Amniotic stem cell (primary cell): ENCODE measurements at places on chromosomes 3 and 15.

- DNase-seq: no peak
Measured at GRCh38 chr15:33132233-33132580, 62.3 kb downstream of the FMN1 start.

- no peak for DNase-seq
Measured at GRCh38 chr3:192870822-192871221, 46.8 kb downstream of the MB21D2 start.

DNA sequence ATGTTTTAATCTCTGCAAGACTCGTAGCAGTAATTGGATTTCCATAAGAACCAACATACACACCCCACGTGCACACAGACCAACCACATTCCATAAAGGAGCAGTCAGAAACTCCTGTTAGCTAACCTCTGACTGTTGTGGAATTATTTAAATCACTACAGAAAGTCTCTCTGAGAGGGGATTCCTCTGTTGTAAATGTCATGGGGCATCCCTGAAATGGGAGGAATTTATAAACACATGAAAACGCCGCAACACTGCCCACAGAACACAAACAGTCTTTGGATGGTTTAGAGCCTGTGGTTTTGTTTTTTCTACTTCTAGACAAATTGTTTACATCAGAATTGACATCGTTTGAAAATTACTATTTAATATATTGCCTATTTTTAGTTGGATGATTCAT lies 740.1 kb upstream of the GRM7 start:
- no peak for DNase-seq

- no peak for DNase-seq
Measured at GRCh38 chr3:12316253-12316652, 27.4 kb downstream of the PPARG start.

DNA sequence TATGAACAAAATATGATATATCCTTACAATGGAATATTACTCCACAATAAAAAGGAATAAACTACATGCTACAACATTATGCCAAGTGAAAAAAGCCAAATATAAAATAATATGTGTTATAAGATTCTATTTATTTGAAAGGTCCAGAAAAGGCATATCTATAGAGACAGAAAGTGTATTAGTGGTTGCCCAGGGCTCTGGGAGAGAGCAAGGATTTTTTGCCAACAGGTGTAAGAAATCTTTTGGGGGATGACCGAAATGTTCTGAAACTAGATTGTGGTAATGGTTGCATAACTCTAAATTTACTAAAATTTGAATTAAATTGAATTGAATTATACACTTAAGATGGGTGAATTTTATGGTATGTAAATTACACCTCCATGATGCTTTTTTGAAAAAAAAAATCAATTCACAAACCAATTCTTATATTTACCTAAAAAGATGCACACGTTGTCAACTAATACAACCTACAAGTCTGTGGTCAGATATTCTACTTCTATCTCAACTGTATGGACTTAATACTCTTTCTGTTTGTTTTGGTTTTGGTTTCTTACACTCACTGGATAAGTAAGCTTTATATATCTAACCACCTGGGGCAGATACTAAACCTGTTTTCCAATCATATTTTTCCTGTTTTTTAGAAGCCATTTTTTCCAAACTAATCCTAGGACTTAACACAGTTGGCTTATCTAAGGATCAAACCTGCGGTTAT lies 75.8 kb downstream of the FBN1 start:
- no peak for DNase-seq

GRCh38 chr15:81111510-81112470 lies 22.3 kb upstream of the CFAP161 start:
- DNase-seq: no peak

DNA sequence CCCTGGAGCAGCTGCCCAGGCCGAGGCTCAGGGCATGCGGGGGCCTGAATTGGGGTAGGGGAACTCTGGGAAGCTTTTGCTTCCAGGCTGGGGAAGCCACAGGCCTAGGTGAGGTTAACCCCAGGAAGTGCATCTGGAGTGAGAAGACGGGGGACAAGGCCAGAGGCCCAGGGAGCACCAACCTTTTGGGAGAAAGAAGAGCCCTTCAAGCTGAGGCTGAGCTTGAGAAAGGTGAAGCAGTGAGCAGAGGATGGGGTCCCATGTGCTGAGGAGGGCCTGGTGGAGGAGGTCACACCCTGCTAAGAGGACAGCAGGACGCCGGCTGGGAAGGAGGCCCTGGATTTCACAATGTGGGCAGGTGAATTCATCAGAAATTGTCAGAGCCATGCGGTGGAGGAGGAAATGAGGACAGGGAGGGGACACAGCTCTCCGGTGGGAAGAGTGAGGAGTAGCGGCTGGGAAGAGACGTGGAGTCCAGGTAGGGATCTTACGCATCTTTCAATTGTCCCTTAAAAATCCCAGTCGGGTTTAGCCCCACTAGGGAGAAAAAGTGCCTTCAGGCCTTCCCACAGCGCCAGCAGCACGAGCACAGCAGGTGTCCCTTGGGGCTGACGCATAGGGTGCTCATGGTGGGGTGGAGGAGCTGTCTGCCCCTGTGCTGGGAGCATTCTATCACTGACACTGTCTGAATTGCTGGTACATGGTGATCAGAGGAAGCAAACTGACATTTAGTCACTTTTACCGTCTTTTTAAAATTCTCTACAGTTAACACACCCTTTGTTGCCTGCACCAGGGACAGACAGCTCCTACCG lies 50.9 kb downstream of the HCN4 start:
- DNase-seq: no peak

DNA sequence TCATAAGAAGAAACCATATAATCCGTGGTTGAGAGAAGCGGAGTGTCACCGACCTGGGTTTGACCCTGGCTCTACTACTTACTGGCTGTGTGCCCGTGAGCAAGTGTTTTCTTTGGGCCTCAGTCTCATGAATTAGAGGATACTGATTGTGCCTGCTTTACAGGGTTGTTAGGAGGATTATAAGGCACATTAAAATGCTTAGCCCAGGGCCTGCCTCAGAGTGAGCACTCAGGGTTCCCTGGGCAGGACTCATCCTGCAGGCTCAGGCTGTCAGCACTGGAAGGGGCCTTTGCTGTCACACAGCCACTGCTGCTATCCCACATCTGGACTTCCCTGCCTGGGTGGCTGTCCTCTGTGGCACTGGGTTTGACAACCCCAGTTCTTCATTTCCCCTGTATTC lies 4.7 kb downstream of the PLA2G4F start:
- DNase-seq: no peak

- DNase-seq: no peak
Measured at GRCh38 chr15:70088455-70088854, 9.3 kb downstream of the TLE3 start.
